ENCODE measurements at places on chromosomes 2 and 18.

- no peak for DNase-seq
These were observed 256.2 kb downstream of the FIGN start for GRCh38 chr2:163479599-163479998.

DNA sequence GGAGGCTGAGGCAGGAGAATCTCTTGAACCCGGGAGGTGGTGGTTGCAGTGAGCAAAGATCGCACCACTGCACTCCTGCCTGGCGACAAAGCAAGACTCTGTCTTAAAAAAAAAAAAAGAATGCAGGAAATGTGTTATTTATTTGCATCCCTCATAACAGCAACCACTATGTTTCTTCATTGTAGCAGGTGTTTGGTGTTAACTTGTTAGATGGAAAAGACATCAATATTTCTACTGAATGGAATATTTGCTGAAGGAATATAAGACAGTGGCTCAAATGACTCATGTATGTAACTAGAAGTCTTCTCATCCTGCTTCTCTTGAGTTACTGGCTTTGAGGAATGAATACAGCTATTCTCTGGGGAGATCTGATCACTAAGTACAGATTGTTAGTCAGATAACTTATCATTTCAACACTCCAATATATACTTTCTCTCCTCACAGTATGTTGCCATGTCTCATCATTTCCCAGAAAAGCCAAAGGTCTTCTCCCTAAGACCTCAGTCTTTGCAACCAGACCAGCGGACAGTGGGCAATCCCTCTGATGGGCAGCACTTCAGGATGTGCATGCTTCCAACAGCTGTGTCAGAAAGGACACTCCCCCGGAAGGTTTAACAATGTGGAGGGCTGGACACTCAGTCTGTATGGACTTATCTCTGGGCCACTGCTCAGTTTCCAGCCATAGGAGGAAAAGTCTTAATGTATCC lies 104.4 kb upstream of the STK17B start:
- peak; percentile 59 for DNase-seq

DNA sequence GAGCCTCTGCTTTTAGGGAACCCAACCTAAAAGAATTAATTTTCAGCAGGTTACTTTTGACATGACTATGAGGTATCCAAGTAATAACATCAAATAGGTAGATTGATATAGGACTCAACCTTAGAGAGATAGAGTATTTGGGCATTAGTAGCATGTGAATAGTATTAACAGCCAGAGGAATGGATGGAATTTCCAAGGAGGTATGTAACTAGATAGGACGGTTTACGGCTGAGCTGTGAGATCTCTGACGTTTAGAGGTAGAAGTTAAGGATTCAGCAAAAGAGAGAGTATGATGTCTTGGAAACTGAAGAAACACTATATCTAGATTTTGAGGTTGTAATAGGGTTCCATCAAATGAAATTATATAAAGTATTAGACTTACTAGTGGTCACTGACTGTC lies 70.3 kb downstream of the HNMT start:
- no peak for DNase-seq

DNA sequence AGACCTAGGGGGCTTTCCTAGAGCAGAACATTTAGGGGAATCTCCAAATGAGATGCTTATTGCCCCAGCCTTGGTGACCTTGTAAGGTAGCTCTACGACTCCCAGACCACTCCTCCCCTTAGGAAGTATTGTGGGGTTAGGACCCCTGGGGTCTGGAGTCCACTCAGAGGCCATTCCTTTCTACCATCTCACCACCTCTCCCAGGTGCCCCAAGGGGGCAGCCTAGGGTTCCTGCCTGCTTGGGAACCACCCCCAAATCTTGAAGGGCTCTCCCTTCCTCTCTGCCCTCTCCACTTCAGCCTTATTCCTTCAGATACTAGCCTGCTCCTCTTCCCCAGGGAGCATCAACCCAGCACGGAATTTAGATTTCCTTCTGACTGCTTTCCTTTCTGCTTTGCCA lies 17.5 kb upstream of the EXOC6B start:
- DNase-seq, result no peak

- no peak for DNase-seq
These were observed 274.8 kb upstream of the TRIB2 start for GRCh38 chr2:12441750-12442475.

DNA sequence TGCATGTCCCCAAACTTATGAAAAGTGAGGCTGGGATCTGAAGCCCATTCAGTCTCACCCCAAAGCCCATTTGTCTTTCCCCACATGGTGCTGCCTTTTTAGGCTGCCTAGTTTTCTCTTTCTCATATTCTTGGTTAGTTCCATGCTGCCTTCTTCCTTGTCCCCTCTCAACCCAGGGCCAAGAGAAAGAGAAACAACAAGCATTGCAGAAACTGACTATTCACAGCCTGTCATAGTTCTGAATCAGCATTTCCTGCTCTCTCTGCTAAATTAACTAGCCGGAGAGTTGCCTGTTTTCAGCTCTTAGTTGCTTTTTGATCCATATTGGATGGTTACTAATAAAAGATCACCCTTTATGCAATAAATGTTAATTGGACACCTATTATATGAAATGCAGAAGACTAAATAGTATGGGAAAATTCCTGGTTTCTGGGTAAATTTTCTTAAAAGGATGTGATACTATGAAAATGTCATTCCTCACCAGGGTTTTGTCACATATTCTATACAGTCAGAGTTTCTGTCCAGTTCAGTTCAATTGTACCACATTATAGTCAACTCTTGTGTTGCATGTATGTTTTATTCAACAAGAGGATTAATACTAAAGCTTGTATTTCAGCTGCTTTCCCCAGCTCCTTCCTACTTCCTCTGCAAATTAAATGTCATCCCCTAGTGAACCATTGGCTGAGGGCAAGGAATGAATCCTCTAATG lies 246.5 kb downstream of the GALR1 start:
- no peak for DNase-seq

- peak; percentile 83 for DNase-seq
These were observed at the start of gene CLIP4 for GRCh38 chr2:29114946-29115609. TSS of gene CLIP4 (plus strand) at chr2:29115415. CDS start at chr2:29121389, 5,974 bp downstream.

- DNase-seq, result no peak
These were observed 23.1 kb downstream of the TMEM182 start for GRCh38 chr2:102784940-102785339.

DNA sequence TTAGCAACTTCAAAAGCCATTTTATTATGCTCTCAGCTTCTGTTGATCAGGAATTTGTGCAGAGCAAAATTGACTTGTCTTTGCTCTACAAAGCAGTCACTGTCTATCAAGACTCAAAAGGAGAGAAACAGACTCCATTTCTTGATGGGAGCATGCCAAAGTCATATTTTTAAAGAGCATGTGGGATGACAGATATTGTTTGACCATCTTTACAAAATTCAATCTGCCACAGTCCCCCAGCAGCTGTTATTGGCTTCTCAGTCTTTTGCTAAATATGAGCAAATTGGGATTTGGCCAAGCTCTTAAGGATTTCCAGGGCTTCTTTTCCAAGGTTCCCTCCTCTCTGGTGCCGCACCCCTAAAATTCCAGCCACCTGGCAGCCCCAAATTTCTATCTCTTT lies 67.9 kb downstream of the TEX51 start:
- no peak for DNase-seq

- no peak for DNase-seq
These were observed 184.6 kb upstream of the HDAC4 start for GRCh38 chr2:239585422-239585821.

- no peak for DNase-seq
These were observed 49.3 kb downstream of the COA5 start for GRCh38 chr2:98558852-98559530.

DNA sequence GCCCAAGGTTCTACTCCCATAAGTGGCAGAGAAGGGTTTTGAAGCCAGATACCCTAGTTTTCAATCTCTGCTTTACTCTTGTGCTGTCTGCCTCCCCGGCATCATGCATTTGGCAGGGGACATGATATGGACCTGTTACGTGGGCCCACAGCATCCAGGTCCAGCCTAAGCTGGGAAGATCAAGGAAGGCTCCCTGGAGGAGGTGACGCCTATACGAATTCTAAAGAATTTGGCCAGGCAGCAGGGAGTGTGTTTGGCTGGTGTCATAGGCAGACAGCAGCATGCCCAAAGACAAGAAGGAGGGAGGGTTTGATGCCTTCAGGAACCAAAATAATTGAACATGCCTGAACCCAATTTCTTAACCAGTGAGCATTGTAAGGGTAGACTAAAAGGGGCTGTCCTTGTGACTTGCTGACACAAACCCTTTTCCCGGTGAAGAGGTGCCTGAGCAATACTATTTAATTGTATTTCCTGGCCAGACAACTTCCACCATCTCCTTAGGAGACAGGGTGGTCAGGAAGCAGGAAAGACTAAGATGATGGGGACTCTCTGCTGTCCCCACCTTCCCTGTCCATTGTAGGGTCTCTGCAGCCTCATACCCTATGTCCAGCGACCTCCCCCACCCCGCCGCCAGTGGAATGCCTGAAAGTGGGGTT lies 21.3 kb downstream of the NRP2 start:
- DNase-seq, result no peak

DNA sequence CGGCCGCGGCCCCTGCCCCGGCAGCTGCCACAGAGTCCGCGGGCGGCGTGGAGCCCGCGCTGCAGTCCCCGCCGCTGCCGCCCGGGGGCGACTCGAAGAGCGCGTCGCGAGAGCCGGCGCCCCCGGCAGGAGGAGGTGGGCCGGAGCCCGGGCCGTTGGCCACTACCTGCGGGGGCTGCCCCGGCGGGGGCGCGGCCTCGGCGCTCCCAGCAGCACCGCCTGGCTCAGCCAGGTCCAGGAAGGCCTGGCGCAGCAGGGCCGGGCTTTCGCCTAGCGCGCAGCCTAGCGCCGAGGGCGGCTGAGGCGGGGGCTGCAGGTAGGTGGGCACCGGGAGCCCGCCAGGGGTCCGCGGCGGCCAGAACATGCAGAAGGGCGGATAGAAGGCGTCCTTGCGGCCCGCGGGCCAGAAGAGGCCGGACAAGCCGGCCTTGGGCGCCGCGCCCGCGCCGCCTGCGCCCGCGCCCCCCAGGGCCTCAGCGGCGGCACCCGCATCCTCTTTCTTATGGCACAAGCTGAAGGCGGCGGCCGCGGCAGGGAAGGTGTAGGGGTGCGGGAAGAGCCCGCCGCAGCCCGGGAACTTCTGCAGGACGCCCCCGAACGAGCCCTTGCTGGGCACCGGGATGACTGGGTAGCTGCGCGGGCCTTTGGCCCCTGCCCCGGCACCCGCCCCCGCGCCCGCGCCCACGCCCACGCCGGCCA lies 3.9 kb downstream of the SKOR2 start:
- DNase-seq, result no peak

DNA sequence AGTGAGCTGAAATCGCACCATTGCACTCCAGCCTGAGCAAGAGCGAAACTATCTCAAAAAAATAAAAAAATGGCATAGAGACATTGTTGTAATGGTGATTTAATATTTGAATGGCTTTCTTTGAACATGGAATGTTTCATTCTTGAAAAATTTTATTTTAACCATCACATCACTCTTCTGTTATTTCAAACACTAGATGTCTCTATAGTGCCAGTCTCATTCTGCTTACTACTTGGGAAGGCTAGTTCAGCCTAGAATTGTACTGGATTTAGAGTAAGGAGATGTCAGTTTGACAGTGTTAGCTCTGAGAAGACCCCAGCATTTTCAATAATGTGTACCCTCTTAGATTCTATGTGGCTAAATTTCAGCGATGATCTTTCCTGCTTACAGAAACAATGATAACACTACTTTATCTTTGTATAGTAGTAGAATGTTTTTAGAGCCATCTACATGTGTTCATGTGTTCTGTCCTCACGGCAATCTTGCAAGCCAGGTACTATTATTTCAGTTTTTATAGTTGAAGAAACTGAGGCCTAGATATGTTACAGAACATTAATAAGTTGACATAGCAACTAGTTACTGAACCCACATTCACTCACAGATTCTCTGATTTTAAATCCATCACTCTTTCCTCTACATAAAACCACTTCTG lies 142.9 kb upstream of the ZSWIM2 start:
- no peak for DNase-seq

GRCh38 chr18:39414009-39414700 lies 1848.6 kb upstream of the CELF4 start:
- peak; percentile 21 for DNase-seq

DNA sequence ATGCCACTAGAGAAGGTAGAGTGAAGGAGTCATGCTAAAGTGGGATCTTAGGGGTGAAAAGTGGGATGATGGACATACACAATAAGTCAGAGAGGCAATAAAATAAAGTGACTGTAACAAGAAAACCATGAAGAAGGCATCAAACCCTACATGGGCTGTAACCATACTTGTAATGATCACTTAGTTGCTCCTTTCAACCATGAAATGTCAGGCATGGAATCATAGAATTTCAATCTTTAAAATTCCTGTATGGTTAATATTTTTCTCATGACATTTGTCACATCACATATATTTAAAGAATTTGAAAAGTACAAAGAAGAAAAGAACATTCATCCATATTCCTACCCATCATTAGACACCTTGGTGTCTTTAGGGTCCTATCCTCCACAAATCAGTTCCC lies 20.9 kb upstream of the SETBP1 start:
- no peak for DNase-seq

GRCh38 chr2:10826026-10826425 lies 13.4 kb upstream of the PDIA6 start:
- DNase-seq, result no peak

DNA sequence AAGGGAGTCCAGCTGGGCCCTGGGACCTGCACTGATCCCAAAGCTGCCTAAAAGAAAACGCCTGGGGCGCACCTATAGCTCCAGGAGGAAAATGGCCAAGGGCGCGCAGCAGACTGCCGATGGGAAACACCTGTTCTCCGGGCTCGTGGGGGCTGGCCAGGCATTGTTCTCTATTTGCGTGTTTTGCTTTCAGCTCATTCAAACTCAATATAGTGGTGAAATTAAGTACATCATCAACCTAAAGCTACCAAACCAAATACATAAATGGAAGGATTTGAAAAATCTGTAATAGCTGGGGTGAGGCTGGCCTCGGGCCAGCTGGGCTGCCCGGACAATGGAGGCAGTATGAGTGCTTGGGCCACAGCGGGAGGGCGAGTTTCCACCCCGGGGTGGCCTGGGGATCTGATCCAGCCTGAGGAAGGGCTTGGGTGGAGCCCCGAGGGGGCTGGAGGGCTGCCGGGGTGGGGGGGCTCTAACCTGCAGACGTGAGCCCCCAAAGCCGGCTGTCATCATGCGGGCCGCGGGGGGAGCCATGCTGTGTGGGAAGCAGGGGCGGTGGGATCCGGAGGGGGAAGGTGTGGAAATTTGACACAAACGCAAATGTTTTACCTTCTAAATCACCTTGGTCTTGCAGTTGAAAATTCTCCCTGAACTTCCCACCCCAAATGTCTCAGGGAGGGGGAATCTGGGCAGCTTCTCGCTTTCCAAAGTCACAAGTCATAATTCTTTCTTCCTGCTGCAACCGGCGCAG lies 77.6 kb downstream of the ASB1 start:
- DNase-seq, result no peak

GRCh38 chr2:130160131-130160530 lies 15.2 kb upstream of the CCDC74B start:
- no peak for DNase-seq

Measured in AG08395 (cell line).